Fibroblast of villous mesenchyme (primary cell): ENCODE measurements at places on chromosomes 16 and 17. TPM values are rescaled to one million over a fixed set of nuclear protein-coding genes. Genes with fewer than 3 reads are reported as not detected.

DNA sequence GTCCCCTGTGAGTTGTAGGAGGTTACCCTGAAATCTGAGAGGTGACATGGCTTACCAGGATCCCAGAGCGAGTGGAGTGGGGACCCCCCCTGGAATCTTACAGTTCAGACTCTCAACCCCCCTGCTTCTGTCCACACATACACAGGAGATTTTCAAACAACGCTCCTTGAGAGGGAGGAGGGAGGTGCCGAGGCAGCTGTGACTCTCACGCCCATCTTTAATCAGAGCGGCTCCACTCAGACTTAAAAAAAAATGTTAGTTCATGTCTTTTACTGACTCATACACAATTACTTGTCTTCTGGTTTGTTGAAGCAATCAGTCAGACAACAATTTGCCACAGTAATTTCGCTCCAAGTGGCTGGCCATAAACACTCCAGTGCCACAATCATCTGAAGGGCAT is 15.4 kb upstream of the TMEM220 start:
- DNase-seq, result no peak

The CD300LG gene
- not detected in 2 replicates for total RNA-seq

DNA sequence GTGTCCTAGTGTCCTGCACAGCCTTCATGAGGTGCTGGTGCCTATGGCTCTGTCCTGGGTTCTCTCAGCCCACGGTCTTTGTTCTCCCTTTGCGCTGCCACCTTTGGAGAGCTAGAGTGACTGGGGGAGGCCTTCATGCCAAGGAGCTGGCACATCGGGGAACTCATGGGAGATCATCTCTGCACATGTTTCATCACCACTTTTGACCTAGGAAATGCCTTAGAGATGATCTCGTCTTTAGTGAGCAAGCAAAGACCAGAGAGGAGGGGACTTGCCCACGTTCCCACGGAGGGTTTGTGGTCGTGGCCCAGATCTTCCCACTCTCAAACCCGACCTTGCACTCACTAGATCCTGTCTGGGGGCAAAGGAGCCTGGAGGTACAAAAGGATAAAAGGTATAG is 23.5 kb downstream of the TBX4 start:
- peak; percentile 51 for DNase-seq

DNA sequence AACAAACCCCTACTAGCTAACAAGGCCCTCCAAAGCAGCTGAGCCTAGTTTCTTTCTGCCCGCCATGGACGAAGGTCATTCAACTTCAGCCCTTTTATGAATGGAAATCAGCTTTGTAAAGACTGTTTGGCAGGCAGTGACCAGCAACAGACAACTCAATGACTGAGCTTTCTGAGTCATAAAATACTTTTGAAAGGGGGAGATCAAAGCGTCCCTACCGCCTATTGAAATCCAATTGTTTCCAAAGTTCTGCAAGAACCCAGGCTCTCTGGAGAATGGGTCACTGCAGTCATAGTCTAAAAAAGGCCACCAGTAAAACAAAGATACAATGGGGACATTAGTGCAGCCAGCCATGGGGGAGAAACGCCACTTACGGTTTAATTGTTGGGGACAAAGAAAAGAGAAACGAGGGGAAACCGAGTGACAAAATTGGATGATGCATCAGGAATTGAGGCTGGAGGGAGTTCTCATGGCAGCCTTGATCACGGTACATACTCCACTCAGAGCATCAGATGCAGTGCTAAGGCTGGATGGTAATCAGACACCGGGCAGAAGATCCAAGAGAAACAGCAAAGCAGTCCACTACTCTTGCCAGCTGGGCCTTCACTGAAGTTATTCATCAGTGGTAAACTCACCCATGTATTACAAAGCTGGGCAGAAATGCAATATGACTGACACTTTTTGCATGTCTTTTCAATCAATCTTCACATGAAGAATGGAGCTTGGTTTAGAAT is 9.8 kb downstream of the ADAMTS18 start:
- no peak for DNase-seq

DNA sequence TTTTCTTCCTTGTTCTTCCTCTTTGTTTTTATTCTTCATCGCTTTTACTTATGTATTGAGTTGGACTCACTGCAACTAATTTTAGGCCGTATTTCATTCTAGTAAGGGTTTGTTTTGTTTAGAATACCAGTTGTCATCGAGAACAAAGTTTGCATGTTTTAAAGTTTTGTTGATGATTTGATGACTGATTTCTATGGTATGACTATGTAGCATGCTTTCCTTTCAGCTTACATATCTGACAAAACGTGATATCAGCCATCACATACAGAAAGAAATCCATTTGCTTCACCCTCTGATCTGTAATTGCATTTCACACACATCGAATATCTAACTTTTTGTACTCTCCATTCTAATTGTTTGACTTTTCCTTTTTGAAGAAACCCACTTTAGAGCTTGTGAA is 4.0 kb downstream of the PRKCA start:
- DNase-seq, result peak; percentile 63

The KIF19 gene
- not detected in 2 replicates for total RNA-seq

DNA sequence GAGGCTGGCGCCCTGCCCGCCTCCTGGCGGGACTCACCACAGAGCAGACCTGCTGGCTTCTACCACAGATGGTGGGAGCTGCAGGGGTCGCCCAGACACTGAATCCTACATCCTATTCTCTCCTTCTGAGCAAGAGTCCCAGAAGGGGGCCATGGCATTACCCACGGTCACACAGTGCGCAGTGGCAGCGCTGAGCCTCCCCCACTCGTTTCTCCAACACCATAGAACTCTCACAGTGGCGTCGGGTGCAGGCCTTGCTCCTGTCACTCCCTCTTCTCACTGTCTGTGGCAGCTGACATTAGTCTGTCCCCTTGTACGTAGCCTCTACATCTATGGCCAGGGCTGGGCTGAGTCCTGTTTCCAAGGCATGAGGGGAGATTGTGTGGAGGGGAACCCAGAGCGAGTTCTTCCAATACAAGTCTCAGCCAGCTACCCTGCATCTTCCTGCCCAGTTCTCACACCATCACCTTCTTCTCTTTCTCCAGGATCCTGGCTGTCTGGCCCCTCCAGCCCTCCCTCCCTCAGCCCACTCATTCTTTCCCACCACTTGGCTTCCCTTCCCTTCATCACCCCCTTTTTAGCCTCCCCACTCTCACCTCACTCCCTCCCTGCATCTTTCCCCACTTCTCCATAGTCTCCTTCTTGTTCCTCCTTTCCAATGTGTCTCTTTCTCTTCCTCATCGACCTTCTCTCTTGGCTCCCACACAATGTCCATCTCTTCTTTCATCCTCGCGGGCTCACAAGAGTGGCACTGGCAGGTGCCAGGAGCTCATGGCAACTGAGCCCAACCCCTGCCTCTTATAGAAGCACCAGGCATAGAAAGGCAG is 5.9 kb downstream of the UBTF start:
- DNase-seq, result no peak

- DNase-seq, result peak; percentile 70
Observed at GRCh38 chr16:85302018-85302847, 190.0 kb upstream of the CIBAR2 start.

GRCh38 chr16:83802135-83802534 is 5.6 kb upstream of the HSBP1 start:
- DNase-seq, result peak; percentile 74

The GDPD3 gene
- 0.32 and 0.43 TPM in 2 replicates for total RNA-seq

DNA sequence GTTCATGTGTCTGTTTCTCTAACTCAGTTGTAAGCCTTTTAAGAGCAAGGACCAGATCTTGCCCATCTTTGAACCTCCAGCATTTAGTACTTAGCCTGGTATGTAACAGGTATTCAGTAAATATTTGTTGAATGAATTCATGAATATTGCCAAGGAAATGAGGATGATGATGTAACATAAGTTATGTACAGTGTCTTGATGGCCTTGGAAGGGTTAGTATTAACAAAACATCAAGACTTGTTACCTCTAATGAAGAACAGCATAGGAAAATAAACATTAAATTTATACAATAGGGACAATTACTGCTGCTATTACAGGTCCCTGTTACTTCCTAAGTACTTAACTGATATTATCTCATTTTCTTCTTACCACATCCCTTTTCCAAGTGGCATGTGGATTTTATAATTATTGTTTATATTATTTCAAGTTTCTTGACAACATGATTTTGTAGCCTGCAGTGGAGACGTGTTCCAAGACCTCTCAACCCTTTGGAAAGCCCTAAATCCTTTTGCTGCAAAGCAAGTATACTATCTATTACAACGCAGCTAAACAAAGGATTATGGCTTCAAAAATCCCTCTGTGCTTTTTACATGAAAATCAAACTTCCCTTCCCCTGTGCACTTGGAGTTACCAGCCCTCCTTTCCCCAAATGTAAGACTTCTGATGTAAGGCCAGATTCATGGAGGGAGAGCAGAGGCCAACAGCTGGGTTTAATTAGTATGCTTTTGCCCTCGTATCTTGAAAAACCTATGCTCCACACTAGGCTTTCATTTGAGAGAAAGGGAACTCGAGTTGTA is 77.4 kb upstream of the SMIM36 start:
- DNase-seq, result peak; percentile 82

DNA sequence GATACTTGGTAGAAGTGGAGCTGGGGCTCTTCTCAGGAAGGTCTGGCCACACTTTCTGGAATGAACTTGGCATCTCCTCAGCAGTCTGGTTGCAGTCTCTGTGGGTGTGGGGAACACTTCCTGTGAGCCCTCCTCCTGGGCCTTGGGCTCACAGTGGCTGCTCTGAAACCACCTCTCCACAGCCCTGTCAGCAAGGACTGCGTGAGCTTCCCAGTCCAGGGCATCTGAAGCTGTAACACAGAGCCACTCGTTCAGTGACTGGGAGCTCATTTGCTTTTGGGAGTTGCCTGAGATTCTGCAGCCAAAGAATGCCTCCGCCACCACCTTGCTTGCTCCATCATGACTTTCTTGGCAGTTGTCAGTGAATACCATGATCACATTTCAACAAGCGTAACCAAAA is 60.0 kb downstream of the CLEC16A start:
- DNase-seq, result no peak

- peak; percentile 36 for DNase-seq
Observed at GRCh38 chr17:40179923-40180659, 2.8 kb downstream of the RAPGEFL1 start.

- DNase-seq, result no peak
Observed at GRCh38 chr16:68596266-68596665, 48.8 kb upstream of the CDH3 start.

GRCh38 chr16:67718668-67719047 is 458 bp downstream of the GFOD2 start:
- DNase-seq, result peak; percentile 6

- no peak for DNase-seq
Observed at GRCh38 chr17:65220732-65221131, 83.6 kb downstream of the RGS9 start.

GRCh38 chr16:25568991-25569390 is 122.8 kb upstream of the HS3ST4 start:
- no peak for DNase-seq

GRCh38 chr17:64443086-64443760 is 5.7 kb upstream of the MILR1 start:
- no peak for DNase-seq

DNA sequence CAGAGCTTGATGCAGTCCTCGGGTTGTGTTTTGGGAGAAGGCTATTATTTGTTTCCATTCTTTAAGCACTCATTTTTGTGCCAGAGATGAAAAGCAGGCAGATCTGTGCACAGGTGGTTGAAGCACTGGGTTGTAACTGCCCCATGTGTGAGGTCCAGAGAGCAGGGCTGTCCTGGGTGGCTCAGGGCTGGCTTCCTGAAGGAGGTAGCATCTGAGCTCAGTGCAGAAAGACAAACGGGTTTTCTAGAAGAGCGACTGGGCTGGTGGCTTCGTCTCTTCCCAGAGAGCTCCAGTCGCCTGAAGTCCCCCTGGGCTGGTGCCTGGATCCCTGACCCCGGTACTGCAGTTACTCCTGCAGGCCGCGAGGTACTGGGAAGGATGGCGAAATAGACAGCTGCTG is 274.0 kb downstream of the SNX29 start:
- no peak for DNase-seq
